NCI-H1092 (cell line): ENCODE measurements at places on chromosomes 3 and 15.

GRCh38 chr3:100882571-100882984 is 110.6 kb downstream of the ABI3BP start:
- no peak for DNase-seq

DNA sequence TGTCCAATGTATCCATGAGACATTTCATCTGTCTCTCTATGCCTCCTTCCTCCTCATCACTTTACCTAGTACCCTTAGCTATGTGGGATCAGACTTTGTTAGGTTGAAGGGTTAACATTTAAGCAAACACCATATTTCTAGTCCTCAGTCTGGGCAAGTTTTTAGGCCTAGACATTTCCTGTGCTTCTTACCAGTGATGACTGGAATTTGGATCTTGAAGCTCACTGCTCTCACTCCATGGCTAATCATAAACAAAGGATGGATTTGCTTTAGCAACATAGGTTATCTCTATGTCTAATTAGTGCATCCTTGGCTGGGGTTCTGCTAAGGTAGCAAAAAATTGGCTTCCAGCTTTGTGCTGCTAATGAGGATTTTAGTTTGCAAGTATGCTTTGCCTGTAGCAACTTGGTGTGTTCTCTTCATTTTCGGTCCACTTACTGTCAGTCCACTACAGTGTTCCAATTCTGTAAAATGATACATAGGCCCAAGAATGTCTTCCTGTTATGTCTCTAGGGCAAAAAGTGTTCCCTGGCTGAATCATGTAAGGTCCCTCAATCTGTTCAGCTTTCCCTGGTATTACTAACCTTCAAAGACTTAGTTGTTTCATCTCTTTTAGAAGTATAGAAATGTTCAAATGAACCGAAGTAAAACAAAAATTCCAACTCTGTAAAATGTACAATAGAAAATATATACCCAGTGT is 615.4 kb downstream of the CADM2 start:
- no peak for DNase-seq

DNA sequence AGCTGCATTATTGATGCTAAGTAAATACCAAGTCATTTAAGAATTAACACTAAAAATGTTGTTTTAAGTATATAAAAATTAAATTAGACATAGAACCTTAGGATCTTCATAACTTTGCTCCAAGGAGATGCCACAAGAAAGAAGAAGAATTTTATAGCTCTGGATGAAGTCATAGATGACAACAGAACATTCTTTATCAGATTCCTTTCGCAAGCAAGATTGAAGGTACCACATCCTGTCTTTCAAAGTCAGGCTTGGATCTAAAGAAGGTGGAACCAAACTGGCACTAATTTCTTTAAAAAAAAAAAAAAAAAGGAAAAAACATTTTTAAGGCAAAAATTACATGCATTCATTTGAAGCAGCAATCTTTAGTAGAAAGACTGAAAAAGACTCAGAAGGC is 62.5 kb downstream of the POLQ start:
- DNase-seq: no peak

GRCh38 chr3:180871901-180872300 is 40.6 kb upstream of the FXR1 start:
- DNase-seq: no peak

DNA sequence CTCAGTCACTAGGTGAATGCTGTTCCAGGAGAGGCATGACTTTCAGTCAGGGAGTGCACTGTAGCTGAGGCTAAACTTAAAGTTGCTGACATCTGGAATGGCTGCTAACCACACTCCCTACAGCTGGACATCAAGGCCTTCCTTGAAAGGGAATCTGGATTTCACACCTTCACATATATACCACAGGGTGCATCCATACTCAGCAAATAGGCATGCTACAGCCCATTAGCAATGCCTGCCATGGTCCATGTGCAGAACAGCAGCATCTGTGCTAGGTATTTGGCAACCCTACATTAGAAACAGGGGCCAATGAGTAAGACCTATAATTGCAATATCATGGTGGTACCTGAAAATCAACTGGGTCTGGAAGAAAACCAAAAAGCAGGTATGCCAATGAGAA is 74.8 kb downstream of the SNTN start:
- DNase-seq: no peak

GRCh38 chr3:160159806-160160205 is 65.4 kb upstream of the C3orf80 start:
- DNase-seq: no peak

GRCh38 chr3:3951501-3951900 is 152.3 kb downstream of the LRRN1 start:
- DNase-seq: no peak

DNA sequence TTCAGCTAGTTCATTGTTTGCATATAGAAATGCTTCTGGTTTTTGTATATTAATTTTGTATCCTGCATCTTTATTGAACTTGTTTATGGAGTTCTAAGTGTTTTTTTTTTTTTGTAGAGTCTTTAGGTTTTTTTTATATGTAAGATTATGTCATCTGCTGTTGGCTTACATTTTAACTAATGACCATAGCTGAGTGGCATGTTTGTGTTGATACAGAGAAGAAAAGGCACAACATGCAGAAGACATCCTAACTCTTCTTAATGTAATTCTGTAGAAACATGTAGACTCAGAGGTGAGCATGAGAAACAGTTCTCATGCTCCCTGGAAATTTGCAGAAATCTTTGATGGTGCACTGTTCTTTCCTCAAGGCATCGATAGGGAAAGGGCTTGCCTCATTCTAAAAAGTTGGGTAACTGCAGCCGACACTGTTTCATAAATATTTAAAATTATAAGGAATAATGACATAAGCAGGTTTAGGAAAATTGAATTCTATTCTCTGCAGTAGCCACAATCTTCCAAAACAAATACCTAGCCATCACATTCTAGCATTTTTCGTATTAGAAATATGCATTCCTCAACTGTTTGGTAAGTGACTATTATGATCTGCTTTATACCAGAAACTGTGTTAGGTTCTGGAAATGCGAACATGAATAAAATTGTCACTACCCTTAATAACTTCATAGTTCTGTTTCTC is 499.6 kb upstream of the KCNMB2 start:
- DNase-seq: no peak

DNA sequence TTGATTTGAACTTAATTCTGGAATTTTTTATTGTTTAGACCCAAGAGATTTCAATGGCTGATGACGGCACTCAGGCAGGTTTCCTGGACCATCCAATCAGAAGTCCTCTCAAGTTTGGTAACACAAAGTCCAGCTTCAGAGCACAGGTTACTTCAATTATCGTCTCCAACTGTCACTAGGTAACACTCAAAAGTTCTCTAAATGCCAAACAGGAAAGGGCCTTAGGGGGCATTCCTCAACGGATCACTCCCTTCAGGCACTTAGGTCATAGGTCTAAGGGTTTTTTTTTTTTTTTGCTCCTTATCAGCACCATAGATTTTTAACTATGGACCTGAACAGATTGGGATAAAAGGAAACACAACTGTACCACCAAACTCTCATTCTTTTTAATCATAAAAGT is 85.8 kb downstream of the MEIS2 start:
- DNase-seq: no peak

DNA sequence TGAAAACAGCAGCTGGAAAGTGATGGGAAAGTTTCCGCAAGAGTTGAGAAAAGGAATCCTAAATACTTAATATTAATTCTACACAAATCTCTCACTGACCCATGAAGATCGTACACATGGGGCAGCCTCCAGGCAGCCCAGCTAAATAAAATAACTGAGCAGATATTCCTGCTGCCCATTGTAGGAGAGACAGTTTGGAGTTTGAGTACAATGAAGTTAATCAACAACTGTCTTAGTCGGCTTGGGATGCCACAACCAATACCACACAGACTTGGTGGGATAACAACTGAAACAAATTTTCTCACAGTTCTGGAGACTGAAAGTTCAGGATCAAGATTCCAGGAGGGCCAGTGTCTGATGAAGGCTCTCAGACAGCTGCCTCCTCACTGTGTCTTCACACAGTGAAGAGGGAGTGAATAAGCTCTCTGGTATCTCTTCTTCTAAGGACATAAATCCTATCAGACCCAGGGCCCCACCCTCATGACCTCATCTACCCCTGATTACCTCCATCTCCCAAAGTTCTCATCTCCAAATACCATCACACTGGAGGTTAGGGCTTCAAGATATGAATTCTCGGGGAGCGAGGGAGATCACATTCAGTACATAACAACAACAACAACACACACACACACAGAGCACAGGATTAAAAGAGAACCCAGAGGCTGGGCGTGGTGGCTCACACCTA is 9.7 kb downstream of the TRPM7 start:
- DNase-seq: no peak

- no peak for DNase-seq
Measured at GRCh38 chr3:115688418-115688817, 65.1 kb downstream of the GAP43 start.

DNA sequence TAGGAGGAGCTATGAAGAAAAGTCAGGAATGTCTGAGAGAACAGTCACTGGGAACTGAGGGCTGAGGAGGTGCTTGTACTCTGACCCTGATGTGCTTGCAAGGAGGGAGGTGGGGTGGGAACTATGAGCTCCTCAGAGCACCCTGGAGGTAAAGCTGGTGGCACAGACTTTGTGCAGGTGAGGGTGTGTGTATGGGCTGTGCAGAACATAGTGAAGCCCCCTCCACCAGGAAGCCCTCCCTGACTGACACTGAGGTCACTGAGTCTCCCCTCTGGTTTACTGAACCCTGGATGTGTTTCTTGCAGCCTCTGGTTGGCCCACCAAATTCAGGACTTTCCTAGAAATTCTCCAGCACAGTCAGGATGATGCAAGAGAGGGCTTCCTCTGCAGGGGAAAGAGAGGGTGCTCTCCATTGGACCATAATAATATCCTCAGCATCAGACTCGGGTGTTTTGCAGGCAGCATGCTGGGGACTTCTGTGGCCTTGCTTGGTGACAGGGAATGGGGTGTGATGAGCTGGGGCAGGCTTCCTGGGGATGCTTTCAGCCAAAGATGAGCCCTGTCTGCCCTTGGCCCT is 1.5 kb upstream of the ISLR start:
- DNase-seq: no peak

DNA sequence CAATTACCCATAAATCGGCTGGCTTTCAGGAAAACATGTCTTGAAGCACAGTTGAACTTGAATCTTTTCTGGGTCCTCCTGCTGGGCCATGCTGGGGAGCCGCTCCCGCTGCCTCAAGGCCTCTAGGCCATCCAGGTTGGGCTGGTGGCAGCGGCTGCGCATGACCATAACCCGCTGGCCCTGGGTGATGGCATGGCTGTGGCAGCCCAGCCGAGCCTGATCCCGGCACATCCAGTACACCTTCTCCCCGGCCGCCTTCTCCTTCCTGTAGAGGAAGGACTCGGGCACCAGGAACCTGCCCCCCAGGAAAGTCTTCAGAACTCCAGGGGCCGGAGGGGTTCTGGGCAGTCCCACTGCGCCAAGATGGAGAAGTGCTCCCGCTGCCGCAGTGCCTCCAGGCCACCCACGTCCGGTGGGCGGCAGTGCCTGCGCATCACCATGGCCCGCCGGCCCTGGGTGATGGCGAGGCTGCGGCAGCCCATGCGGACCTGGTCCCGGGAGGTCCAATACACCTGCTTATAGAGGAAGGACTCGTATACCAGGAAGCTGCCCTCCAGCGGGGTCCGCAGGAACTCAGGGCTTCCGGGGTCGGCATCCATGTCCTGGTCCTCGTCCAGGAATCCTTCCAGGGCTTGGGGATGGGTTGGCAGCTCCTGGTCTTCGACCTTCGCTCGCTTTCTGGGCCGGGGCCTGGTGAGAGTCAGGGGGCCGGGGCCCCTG is 84.3 kb upstream of the FXR1 start:
- DNase-seq: no peak
